ENCODE measurements at places on chromosomes 12 and 14. TPM values are rescaled to one million over a fixed set of nuclear protein-coding genes. Genes with fewer than 3 reads are reported as not detected.

GARIN6 gene
- total RNA-seq = not detected

TMTC1 gene
- 48.3 TPM for total RNA-seq

MAP1LC3B2 gene
- total RNA-seq = not detected

ACOT6 gene
- not detected for total RNA-seq

KCNJ8 gene
- 10.5 TPM for total RNA-seq

DCAF5 gene
- 58.6 TPM for total RNA-seq

GPX2 gene
- total RNA-seq = 342 TPM
